Stimulated activated CD4-positive, alpha-beta T cell treated with anti-CD3 and anti-CD28 coated beads, TNF-alpha, amount 100 ng/mL, for 1 hour (primary cell): ENCODE measurements at places on chromosomes 16 and 17.

- DNase-seq = no peak
Observed at GRCh38 chr17:20982589-20983358, 60.0 kb downstream of the USP22 start.

- DNase-seq = no peak
Observed at GRCh38 chr16:51184702-51185433, 33.8 kb upstream of the SALL1 start.

GRCh38 chr16:20799599-20799998, 6.7 kb downstream of the ERI2 start:
- no peak for DNase-seq

GRCh38 chr17:82303944-82304808, 13.2 kb downstream of the CD7 start:
- DNase-seq = no peak

GRCh38 chr16:81650982-81651562, 128.0 kb upstream of the PLCG2 start:
- no peak for DNase-seq

DNA sequence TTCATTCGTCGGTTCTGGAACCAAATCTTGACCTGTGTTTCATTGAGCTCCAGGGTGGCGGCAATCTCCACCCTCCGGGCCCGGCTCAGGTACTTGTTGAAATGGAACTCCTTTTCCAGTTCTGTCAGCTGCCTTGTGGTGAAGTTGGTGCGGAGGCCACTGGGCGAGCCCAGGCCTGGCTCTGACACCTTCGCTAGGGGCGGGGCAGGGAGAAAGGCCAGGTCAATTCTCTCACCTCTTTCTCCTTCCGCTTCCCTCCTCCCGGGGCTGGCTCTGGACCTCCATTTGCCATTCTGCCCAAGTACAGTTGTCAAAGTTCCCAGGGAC, 1.2 kb downstream of the HOXB1 start:
- DNase-seq = no peak

DNA sequence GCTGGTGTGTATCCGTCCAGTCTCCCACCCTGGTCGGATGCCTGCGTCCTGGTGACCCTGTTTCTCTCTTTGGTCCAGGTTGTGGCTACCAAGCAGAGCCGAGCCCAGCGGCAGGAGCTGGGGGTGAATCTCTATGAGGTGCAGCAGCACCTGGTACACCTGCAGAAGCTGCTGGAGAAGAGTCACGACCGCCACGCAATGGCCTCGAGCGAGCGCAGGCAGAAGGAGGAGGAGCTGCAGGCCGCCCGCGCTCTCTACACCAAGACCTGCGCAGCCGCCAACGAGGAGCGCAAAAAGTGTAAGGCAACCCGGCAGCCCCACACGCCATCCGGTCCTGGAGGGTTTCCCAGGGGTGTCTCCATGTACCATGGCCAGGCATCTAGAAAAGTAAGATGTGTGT, 13.5 kb downstream of the CCDC40 start:
- DNase-seq = no peak

GRCh38 chr16:86374603-86375130, 135.7 kb upstream of the FOXF1 start:
- DNase-seq = no peak

GRCh38 chr16:17159617-17160016, 311.1 kb downstream of the XYLT1 start:
- DNase-seq = no peak
